NCI-H748 treated with DMSO at 0.1 percent for 48 hours (cell line): ENCODE measurements at places on chromosomes 7 and 10.

DNA sequence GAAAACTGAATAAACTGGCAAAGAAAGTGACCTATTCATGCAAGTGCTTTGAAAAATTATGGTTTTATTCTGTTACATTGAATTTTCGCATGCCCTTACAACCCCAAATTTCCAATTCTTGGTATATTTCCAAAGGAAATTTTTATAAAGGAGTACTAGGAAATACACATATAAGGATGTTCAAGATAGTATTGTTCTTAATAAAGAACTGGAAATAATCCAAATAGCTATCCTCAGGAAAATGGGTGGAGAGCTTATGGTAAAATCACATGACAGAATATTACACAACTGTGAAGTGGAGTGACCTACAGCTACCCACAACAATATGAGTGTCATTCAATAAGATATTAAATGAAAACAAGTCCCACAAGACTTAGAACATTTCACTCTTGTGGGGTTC, 138.9 kb upstream of the BMPER start:
- DNase-seq: no peak

- DNase-seq: no peak
Observed at GRCh38 chr10:74669210-74669609, 157.2 kb upstream of the KAT6B start.

DNA sequence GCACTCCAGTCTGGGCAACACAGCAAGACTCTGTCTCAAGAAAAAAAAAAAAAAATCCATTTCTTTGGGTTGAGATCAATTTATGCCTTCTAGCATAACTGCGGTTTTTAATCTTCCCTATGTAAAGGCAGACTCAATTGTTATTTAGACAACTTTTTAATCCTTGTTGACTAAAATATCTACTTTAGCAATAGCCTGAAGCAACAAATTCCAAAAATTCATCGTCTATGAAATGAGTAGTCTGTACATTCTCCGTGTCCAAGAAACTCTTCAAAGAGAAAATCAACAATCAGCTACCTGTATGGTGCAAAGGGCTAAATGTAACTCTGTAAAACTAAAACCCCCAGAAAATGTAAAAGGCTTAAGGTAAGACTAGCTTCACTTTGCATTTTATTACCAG, 22.8 kb downstream of the LAMB1 start:
- no peak for DNase-seq

DNA sequence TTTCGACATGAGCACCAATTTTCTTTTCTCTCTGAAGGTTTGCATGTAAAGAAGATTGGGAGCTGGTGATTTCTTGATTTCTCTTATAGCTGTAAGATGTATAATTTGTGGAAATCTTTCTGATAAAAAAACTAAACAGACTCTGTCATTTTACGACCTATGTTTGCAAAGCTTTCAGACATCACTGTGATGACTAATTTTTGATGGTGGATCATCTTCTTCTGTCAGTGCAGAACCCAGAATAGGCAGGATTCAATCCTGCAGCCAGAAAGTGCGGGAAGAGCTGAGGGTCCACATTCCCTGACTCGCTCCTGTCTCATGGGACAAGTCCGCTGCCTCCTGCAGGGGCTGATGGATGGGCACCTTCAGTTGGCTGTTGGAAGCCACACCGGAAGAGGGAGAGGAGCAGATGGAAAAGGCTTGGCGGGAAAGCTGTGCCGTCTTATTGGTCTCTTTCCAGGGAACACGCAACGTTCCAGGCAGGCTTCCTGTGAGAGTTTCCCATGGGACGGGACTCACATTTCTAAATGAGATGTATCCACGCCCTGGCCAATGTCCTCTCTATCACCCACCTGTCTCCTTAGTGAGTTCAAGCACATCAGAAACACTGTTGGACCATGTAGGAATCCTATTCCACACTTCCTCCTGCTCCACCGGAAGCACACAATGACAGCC, 186.9 kb downstream of the PRPF18 start:
- no peak for DNase-seq

DNA sequence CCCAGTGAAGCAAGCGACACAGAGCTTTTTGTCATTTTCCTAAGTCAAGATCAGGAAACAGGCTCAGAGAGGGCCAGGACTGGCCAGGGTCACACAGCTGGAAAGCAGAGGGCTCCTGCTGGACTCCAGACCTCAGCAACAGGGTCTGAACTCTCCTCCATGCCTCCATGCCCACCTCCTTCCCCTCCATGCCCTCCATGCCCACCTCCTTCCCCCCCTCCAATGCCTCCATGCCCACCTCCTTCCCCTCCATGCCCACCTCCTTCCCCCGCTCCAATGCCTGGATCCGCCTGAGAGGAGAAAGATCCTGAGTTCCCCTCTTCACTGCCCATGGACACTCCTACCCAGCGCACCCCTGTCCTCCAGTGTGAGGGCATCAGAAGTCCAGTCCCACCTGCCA, 51.3 kb downstream of the OAT start:
- DNase-seq: no peak

DNA sequence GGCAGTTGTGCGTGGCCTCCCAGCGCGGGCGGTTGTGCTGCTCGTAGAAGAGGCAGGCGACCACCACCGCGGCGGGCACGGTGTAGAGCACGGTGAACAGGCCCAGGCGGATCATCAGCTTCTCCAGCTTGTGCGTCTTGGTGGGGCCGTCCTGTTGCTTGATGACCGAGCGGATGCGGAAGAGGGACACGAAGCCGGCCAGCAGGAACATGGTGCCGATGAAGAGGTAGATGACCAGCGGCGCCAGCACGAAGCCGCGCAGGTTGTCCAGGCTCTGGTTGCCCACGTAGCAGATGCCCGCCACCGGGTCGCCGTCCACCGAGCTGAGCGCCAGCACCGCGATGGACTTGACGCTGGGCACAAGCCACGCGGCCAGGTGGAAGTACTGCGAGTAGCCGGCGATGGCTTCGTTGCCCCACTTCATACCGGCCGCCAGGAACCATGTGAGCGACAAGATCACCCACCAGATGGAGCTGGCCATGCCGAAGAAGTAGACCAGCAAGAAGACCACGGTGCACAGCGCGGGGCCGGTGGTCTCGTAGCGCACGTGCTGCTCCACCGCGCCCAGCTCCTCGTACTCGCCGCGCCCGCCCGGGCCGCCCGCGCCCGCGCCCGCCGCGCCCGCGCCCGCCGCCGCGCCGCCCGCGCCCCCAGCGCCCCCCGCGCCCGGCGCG, 2.2 kb downstream of the FZD8 start:
- no peak for DNase-seq
